ENCODE measurements at places on chromosomes 1 and 21.

- DNase-seq, result peak; percentile 99
These were observed at the start of gene ILF2 for GRCh38 chr1:153670859-153671627. TSS of gene ILF2 (minus strand) at chr1:153670993. CDS start at chr1:153670922, 71 bp downstream.

GRCh38 chr1:77126307-77126706 is 92.9 kb downstream of the PIGK start:
- peak; percentile 43 for DNase-seq

DNA sequence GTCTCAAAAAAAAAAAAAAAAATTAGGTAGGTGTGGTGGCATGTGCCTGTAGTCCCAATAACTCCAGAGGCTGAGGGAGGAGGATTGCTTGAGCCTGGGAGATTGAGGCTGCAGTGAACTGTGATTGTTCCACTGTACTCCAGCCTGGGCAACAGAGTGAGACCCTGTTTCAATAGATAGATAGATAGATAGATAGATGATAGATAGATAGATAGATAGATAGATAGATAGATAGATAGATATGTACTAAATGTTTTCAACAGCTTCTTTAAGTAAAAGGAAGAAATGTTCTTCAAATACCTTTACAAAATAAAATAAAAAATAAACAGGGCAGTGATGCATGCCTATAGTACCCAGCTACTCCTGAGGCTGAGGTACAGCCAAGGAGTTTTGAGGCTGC is 9.8 kb downstream of the KIF1B start:
- no peak for DNase-seq

DNA sequence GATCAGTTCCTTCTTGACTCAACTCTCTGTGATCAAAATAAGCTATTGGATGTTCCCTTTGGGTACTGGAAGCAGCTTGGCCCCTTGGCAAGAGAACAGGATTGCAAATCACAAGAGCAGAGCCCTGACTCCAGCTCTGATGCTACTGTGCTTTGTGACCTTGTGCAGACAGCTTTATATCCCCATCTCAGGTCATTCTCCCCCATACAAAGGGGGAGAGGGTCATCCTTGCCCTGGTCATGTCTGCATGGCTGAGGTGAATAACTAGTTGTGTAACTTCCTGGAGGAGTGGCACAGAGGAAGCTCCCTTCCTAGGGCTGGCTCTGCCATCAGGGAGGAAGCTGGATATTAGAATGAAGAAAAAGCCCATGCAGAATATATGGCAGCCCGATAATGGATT is 142.9 kb downstream of the DHRS3 start:
- DNase-seq, result no peak

GRCh38 chr1:233057836-233058235 is 107.4 kb downstream of the NTPCR start:
- no peak for DNase-seq

GRCh38 chr21:39580744-39581143 is 32.0 kb upstream of the B3GALT5 start:
- DNase-seq, result no peak

DNA sequence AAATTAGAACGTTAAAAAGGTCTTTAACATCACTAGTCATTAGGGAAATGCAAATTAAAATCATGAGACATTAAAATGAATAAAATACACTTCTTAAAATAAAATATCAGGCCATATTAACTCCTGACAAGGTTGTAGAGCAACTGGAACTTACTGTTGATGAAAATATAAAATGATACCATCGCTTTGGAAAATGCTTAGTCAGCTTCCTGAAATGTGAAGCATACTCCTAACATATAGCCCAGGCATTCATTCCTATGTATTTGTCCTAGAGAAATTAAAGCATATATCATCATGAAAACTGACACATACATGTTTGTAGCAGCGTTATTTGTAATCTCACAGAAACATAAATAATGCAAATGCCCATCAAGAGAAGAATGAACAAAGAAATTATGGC is 211.5 kb upstream of the CHRM3 start:
- no peak for DNase-seq

GRCh38 chr1:116375887-116376728 is 3.1 kb downstream of the ATP1A1 start:
- DNase-seq, result peak; percentile 49

DNA sequence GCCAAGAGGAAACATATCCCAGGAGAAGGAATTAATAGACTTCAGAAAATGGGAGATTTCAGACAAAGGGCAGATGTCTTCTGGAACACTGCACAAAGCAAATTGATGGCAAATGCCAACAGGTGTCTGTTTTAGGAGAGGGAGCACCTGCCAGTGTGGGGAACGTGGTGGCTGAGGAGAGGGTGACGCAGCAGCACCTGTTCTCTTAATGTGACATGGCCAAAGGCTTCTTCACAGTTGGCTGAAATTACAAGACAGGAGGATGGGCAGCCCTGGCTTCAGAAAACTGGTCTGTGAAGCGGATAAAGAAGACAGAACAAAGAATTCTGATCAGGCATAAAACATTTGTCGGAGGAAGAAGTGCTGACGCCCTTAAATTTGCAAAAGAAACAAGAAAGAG is 178.7 kb upstream of the RUNX1 start:
- DNase-seq, result no peak

- no peak for DNase-seq
These were observed 206.0 kb upstream of the HMCN1 start for GRCh38 chr1:185528084-185528676.

DNA sequence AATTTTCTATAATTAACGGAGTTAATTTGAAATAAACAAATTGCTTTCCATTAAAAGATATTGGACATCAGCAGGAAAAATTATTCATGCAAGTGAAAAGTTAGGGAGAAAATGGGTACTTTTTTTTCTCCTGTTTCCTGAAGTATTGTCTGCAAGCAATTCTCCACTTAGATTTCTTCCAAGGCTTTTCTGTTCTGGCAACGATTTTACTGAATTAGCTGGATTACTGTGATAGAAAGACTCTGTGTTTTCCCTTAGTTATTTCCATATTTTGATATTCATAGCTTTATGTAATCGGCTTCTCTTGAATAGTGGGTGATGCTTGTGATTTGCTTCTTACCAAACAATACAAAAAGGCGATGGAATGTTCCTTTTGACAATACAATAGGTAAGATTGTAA is 1333.9 kb downstream of the AMY1C start:
- no peak for DNase-seq

DNA sequence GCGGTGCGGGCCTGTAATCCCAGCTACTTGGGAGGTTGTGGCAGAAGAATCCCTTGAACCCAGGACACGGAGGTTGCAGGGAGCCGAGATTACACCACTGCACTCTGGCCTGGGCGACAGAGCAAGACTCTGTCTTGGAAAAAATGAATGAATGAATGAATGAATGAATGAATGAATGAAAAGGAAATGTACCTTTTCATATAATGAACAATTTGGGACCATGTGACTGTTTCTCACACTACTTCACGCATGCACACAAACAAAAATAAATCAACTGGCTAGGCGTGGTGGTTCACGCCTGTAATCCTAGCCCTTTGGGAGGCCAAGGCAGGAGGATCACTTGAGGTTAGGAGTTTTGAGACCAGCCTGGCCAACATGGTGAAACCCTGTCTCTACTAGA is 24.3 kb downstream of the USP48 start:
- no peak for DNase-seq

DNA sequence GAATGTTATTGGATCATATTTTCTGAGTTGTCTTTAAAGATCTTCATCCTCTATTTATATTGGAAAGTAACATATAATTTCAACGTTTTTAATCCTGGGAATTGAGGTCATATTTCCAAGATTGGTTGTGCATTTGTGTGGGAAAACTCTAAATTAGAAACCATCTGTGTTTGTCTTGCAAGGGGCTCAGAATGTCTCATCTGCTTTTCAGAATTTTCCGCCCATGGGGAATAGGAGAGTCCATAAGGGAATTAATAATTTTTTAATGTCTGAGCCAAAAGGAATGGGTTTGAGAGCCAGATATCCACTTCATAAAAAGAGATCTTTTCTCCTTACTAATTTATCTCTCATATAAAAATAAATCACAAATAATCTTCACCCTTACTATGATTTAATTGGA is 84.8 kb upstream of the MAP1LC3C start:
- DNase-seq, result no peak

- no peak for DNase-seq
These were observed 67.8 kb downstream of the RNF220 start for GRCh38 chr1:44472620-44473525.

GRCh38 chr21:41953249-41953830 is 478 bp downstream of the C2CD2 start:
- no peak for DNase-seq

DNA sequence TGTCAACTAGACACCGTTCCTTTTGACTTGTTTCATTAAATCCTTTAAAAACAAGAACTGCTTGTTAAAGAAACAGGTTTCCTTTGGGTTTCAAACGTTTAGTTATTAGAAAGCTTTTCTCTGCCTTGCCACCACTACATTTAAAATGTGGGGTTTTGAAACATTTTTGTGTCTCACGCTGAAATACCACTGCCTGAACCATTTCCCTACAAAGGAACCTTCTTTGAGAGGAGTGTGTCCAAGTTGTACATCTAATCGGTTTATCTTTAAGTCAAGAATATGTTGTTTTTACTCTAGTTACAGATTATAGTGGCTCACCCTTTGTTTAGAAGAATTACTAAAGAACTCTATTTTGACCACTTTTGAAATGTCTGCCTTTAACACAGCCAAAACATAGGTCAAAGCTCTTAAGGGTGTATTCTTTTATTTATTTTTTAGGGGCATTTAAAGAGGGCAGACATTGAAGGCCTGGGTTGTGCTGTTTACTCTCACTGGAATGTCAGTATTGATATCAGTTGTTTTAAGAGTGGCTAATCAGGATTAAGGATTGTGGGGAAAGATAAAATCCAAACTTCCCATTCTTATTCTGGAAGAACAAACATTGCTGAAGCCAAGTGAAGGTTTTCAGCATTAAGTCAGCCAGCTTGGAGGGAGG is 143.4 kb downstream of the GALNT2 start:
- no peak for DNase-seq

DNA sequence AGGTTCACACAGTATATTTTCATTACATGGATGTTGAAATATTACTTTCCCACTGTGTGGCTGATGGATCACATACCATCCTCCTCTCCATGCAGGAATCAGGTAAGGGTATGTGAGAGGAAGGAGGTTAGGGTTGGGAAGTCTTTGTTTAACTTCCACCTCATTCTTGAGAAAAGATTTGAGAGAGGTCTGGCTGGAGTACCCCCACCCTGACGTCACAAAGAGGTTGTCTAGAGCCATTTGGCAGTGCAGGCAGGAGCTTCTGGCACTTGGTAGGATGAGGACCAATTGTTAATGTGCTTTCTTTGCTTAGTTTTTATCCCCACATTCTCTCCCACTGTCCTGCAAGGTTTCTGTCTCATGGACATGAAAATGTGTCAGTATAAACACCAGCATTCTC is 356.6 kb downstream of the DSCAM start:
- DNase-seq, result no peak

DNA sequence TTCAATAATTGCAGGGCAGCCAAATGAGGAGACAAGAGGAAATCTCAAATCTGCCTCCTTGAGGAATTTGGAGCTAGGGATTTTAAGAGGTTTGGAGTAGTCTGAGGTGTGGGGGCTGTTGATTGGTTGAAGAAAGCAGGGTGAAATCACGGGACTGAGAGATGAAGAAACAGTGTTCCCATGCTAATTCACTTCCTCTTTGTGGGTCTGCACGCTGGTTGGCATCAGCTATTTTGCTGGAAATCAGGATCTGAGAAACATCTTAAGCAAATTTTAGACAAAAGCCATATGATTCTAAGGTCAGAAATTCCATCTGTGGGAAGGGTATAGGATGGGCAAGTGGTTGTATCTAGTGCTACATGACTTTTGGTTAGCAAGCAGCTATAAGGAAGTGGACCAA is 107.1 kb upstream of the PAXBP1 start:
- no peak for DNase-seq

GRCh38 chr1:197967066-197967465 is 49.9 kb downstream of the LHX9 start:
- no peak for DNase-seq

- DNase-seq, result no peak
These were observed 317.0 kb downstream of the USP25 start for GRCh38 chr21:16046656-16047330.
